ENCODE measurements at places on chromosomes 6 and 20. TPM values are rescaled to one million over a fixed set of nuclear protein-coding genes. Genes with fewer than 3 reads are reported as not detected.

GRCh38 chr20:8404912-8405635 is 273.0 kb downstream of the PLCB1 start:
- DNase-seq, result no peak

DNA sequence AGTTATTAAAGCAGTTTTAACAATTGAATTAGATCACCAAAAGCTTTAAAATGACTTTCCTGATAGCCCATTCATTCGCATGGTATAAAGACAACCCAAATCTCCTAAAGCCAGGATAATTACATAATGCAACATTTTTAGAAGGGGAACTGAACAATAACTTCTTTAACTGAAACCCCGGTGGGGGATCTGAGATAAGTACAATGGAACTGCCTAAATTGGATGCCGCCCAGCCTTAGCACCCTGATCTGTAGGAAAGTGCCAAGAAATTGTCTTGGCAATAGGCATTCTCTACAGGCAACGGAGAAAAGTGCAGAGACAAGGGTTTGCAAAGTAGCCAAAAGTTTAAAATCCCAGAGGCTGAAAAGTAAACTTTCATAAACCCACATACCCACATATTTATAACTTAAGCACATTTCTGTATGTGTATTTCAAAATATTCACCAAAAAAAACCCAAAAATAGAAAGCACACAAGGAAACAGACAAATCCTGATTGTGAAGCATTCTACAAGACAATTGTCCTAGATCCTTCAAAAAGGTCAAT is 98.8 kb upstream of the BEND6 start:
- no peak for DNase-seq

DNA sequence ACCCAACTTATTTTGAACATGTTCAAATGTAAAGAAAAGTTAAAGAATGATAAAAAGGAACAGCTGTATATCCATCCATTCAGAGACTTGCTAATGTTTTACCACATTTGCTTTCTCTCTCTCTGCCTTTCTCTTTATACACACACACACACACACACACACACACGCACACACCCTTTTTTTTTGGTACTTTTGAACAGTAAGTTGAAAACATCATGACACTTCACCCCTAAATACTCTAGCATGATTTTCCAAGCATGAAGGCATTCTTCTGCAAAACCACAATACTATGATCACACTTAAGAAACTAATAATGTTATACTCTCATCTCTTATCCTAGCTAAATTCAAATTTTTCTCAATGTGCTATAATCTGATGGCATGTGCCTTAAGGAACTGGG is 192.3 kb downstream of the UTRN start:
- peak; percentile 28 for DNase-seq

Gene LHFPL5
- not detected for total RNA-seq

Gene MPIG6B
- total RNA-seq, result not detected

Gene TMEM181
- 35.1 TPM for total RNA-seq

Gene SLC22A7
- not detected for total RNA-seq

Gene B3GAT2
- total RNA-seq, result under 0.01 TPM

Gene FOXC1
- total RNA-seq, result 1.9 TPM

Gene ANGPT4
- not detected for total RNA-seq

Data from fibroblast of villous mesenchyme (primary cell).